ENCODE measurements at places on chromosomes 6 and 20.

DNA sequence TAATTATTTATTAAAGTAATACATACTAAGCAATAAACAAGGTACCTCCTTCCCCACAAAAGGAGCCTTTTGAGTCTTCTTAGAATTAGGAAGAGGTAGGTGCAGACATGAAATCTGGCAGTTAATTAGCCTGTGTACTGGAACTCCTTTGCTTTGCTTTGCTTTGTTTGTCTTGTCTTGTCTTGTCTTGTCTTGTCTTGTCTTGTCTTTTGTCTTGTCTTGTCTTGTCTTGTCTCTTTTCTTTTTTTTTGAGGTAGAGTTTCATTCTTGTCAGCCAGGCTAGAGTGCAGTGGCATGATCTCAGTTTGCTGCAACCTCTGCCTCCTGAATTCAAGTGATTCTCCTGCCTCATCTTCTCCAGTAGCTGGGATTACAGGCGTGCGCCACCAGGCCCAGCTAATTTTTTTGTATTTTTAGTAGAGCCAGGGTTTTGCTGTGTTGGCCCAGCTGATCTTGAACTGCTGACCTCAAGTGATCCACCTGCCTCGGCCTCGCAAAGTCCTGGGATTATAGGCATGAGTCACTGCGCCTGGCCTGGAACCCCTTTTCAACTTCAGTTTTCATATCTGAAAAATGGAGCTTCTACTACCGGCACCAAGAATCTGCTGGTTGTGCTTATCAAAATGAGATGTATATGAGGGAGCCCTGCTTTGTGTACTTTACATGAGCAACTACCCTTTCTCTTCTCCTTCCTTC, 301.2 kb downstream of the CDKAL1 start:
- DNase-seq = no peak

DNA sequence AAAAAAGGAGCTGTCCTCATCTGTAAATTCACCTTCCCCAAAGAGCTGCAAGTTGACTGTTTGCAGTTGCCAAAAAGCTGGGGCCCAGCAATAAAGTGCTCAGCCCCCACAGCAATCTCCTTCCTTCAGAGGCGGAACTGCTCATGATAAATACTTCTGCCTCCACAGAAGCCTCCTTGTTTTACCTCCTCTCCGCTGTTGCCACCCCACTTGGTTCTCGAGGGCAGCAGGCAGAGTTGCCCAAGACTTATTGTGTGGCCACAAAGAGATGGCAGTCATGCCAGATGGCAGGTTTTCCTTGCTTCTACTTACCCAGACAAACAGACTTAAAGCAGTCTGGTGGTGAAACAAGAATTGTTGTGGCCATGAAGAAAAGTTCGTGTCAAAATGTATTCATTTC, 66.3 kb downstream of the SLX4IP start:
- DNase-seq = peak; percentile 94

DNA sequence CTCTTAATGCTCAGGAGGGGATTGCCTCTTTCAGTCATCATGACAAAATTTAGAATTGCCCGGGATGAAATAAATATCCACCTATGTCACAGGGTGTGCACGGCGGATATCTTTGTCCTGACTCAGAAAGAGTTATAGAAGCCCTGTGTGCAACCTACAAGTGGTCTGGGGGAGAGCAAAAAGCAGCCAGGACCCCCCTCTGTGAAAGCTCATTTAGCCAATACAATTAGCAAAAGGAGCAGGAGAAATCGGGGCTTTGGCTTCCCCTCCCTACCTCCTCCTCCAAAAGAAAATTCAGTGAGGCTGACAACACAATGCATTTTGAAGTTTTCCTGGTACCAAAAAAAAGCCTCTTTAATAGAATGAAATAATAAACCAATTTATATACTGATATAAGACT, 21.8 kb downstream of the FOXA2 start:
- DNase-seq = no peak

DNA sequence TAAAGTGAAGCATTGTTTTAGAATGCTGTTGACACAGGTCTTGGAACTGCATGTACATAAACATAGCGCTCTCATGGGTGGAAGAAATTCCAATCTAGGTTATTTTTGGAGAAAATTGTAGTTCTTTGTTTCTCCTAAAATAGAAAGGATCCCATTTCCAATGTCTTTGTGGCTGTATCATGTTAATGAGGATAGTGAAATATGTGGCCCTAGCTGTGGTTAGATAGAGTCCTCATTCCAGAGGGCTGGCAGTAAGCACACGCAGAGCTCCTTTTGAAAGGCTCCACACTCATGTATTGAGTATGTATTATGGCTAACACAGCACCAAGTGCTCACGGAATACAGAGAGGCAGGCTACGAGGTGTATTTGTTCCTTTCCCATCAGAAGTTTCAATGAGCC, 60.9 kb downstream of the SNRNP48 start:
- DNase-seq = no peak

DNA sequence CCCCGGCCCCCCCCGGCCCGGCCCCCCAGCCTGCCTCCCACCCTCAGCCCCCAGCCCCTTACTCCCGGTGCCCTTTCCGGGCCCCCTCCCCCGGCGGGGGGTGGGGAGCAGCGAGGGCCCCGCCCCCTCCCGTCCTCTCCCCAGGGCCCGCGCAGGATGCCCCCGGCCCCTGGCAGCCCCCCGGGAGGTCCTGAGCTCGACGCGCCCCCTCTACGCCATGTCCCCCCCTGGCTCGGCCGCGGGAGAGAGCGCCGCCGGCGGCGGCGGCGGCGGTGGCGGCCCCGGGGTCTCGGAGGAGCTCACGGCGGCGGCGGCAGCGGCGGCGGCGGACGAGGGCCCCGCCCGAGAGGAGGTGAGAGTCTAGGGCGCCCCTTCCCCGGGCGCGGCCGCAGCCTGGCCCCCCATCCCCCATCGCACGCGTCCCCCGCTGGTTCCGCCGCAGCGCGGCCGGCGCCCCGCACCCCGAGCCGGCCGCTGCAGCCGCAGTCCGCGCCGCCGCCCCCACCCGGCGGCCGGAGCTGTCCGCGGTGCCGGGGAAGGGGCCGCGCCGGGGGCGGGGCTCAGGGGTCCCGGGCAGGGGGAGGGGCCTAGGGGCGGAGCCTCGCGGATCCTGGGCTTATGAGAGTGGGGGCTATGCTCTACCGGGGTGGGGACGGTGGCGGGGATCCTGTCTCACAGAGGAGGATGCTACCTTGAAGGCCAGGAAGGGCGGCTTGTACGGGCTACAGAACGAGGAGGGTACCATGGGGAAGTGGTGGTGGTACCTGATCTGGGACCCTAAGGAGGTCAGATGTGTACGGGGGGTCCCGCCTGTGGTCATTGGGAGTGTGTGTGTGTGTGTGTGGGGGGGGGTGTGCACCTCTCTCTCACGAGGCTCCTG, 516 bp downstream of the TMEM151B start:
- no peak for DNase-seq

GRCh38 chr20:62020935-62021701, 44.6 kb downstream of the TAF4 start:
- DNase-seq = no peak

DNA sequence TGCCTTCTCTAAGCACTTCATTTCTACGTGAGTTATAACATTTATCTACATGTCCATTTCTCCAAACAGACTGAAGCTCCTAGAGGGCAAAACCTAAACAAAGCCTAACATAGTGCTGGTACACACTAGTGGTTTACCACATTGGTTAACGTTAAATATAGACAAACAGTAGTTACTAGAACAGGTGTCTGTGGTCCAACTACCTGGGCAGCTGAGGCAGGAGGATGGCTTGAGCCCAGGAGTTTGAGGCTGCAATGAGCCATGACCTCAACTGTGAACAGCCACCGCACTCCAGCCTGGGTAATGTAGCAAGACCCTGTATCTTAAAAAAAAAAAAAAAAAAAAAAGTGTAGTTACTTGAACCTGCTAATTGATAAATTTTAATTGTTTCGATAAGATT, 26.5 kb downstream of the PTPRK start:
- no peak for DNase-seq

DNA sequence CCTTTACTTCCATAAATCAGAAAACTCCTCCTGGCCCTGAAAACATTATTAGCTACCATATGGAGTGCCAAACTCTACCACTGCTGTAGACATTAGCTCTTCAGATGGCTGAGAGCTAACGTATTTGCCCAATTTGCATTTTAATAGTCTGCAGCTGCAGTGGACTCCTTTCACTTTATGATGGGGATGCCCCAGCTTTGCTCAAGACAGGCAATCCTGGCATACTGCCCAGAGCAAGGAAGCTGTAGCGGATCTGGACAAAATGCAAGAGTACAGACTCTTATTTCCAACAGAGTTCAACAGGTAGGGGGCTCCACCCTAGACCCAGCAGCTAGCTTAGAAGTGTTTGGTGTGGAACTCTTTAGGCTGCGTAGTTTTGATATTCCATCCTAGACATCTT, 246.7 kb downstream of the FOXC1 start:
- no peak for DNase-seq

DNA sequence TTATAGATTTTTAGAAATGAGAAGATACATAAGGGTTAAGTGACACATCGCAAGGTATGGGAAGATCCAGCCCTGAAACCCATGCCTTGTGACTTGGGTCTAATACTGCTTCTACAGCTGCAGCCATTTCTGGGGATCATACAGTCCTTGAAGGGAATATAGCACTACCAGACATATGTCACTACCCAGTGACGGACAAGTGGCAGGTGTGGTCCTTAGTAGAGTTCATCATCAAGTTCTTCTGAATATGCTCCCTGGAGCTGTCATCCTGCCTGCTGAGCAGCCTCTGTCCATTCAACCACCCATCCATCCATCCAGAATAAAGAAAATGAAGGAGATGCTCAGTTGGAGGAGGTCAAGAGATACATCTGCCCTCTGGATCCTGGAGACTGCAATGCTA, 118.6 kb upstream of the ASF1A start:
- no peak for DNase-seq

- DNase-seq = no peak
Observed at GRCh38 chr20:15179381-15179780, 842.0 kb upstream of the FLRT3 start.

GRCh38 chr6:2961506-2961905, 9.9 kb downstream of the SERPINB6 start:
- DNase-seq = no peak

DNA sequence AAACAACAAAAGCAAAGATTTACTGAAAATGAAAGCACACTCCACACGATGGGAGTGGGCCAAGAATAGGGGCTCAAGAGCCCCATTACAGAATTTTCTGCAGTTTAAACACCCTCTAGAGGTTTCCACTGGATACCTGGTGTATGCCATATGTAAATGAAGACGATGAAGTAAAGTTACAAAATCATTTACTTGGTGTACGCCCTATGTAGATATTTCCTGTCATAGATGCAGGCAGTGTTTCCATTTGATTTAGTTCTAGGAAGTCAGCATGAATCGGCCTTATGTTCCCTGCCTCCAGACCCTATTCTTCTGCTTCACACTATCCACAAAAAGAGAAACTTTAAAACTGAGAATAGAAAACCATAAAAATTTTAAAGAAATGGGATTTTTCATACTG, 404.4 kb upstream of the GJE1 start:
- DNase-seq = no peak

DNA sequence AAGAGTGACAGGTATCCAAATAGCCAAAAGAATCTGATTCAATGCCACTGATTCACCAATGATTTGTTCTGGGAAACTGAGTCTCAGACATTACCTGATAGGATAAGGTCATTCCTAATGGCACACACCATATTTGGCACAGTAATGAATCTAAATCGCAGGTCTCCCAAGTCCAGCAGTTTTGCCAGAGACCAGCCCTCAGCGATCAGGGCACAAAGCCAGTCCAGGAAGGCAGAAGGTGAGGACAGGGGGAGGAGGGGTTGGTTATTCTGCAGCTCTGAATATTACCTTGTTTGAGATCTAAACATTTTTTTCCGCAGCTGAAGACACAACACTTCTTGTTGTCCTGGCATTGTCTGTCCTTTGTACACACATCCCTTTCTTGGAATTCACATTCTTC, 1.9 kb downstream of the EPPIN start:
- DNase-seq = no peak

Measured in AML-193 (cell line).